Hepatocyte (in vitro differentiated cells): ENCODE measurements at places on chromosomes 1 and 21.

DNA sequence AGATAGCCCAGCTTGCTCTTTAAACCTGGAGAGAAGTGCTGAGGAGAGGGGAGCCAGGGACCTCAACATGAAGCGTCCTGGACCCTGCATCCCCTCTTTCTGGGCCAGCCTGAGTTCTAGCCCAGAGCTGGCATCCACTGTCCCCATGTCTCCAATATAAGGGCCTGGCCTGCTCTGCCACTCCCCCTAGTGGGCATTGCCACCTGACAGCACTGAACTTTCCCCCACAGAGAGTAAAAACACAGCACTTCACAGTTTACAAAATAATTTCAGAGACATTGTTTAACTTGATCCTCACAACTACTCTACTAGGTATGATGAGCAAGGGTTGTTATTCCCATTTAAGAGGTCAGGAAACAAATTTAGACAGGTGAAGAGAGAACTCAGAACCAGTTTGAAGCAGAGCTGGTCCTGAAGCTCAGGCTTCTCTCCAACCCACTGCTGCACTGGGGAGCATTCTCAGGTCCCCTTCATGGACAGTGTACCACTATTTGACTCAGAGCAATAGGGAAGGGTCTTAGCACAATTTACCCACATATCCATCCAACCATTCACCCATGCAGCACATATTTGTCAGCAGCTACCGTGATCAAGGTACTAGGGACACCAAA is 151.2 kb downstream of the DMRTA2 start:
- peak; percentile 37 for DNase-seq

DNA sequence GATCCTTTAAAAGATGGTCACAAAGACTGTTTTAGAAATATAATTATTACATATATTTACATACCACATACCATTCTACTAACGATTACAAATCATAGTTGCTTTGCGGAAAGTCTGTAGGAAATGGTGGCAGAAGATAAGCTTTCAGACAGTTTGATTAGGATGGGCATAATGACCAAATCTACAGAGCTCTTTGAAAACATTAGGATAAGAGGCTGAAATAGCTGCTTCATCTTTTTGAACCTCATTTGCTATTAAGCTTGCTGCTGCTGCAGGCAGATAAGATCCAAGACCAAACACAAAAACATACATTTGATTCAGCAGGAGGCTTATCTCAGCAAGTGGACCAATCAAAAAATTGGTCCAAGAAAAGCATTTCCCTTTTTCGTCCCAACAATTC is 47.1 kb downstream of the DDAH1 start:
- DNase-seq, result no peak

GRCh38 chr1:202807451-202807925 is 733 bp downstream of the KDM5B start:
- peak; percentile 83 for DNase-seq

DNA sequence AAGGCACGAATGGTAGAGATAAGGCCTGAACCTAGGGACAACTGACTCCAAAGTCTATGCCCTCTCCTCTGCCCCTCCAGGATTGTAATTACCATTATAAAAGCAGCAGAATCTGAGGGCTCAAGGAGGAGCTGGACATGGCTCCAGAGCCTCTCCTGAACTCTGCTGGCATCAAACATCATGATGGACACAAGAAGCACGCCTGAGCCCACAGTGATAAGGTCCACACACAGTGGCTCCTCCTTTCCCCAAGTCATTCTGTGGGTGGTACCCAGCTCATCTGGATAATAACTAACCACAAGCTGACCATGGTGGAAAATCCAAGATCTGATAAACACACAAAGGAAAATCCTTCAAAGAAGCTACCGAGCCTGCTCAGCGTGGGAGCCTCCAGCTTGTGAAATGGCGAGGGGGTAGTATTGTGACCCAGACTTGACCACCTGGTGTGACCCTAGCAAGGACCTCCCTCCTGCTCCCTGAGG is 85.2 kb downstream of the HIVEP3 start:
- DNase-seq, result no peak
